Smooth muscle cell of trachea (primary cell): ENCODE measurements at places on chromosomes 2 and 18. TPM values are rescaled to one million over a fixed set of nuclear protein-coding genes. Genes with fewer than 3 reads are reported as not detected.

Gene SCYGR4
- total RNA-seq: not detected in 2 replicates

Gene TTC39C
- 33.3 and 38.9 TPM in 2 replicates for total RNA-seq

Gene DSC3
- total RNA-seq: 0.15 and 0.33 TPM in 2 replicates

Gene PTRHD1
- 18.5 and 24.9 TPM in 2 replicates for total RNA-seq

Gene CPLX4
- not detected in 2 replicates for total RNA-seq

Gene SERPINB10
- total RNA-seq: not detected in 2 replicates
